ENCODE measurements at places on chromosomes 13 and 19.

- peak; percentile 16 for DNase-seq
Observed at GRCh38 chr13:48569104-48569666, 36.3 kb upstream of the RCBTB2 start.

- DNase-seq = no peak
Observed at GRCh38 chr19:15296841-15297415, 35.4 kb downstream of the BRD4 start.

DNA sequence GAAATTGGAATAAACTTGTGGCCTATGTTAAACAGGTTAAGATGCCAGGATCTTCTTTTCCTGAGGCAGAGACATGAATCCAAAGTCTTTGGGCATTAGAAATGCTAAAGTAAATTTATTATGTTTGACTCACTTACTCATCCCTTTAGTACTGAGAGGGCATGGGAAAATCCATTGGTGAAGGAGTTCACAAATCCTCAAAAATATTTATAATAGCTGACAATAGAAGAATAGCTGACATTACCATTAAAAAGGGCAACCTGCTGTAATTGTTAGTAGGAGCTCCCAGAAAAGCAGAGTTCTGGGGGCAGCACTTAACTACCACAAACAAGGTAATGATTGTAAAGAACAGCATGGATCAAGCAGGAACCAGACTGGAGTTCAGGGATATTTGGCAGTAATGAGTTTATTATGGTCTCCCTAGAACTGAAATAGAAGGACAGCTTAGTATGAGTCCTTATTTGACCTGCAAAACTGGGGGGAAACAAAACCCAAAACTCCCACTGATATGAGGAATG lies 285.8 kb upstream of the KLHL1 start:
- DNase-seq = no peak

DNA sequence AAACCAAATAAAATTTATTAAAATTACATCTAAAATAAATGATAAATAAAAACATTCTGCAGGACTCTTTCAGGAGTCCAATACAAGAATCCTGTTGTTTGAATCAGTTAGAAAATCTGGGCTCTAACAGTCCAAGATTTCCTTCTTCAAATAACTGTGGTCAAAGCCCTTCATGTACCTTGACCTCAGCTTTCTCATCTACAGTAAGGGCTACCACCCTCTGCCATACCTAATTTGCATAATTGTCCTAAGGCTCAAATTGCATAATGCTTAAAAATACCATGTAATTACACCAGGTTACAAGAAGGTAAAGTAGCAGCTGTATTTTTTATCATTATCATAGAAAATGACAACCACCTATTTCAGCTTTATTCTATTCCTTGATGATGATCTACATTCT lies 54.3 kb downstream of the XPO4 start:
- DNase-seq = no peak

DNA sequence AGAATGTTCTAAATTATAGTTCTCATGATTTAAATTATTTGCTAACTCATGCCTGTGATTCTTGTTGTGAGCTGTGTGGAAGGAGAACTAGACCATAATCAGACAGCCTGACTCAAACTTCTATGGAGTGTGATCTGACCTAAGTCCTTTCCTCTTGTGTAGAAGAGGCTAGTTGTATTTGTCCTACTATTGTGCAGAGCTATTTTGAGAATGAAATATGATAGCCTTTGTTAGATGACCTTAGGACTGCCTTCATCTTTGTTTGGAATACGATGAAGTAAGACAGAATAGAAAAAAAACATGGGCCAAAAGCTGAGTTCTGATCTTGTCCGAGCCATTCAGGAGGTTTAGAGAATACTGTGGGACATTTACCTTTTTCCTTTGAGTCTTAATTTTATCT lies 119.4 kb downstream of the STOML3 start:
- no peak for DNase-seq

- no peak for DNase-seq
Observed at GRCh38 chr13:109737606-109738005, 48.8 kb downstream of the IRS2 start.

DNA sequence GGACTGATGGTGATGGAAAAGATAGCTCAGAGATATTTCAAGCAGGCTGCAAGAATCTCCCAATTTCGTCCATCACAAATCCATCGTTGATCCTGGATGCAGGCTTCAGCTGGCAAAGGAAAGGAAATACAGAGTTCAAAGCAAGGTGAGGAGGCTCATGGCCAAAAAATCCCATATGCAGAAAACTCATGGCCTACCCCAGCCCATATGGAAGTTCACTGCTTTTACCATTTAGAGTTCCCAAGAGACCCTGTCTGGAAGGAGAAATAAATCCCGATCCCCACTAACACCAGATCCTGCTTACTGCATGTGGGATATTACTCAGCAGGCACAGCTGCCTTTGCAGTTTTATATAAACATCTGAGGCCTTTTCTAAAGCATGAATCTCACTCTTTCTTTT lies 412.9 kb upstream of the SPRY2 start:
- DNase-seq = no peak

GRCh38 chr13:50319635-50320255 lies 304.5 kb downstream of the KCNRG start:
- DNase-seq = no peak

GRCh38 chr13:29654843-29655547 lies 59.5 kb upstream of the SLC7A1 start:
- no peak for DNase-seq

- peak; percentile 56 for DNase-seq
Observed at GRCh38 chr19:38669552-38669951, 22.1 kb downstream of the ACTN4 start.

Measured in activated CD8-positive, alpha-beta T cell treated with anti-CD3 and anti-CD28 coated beads, Interleukin-2, amount 10 ng/mL, durations not matched to agents 7 days and 5 days (primary cell).